ENCODE measurements at places on chromosomes 11 and 22. TPM values are rescaled to one million over a fixed set of nuclear protein-coding genes. Genes with fewer than 3 reads are reported as not detected.

SLC1A2 gene
- 0.38 TPM for total RNA-seq

- DNase-seq: no peak
These were observed 12.7 kb upstream of the IL2RB start for GRCh38 chr22:37162221-37163095.

- no peak for DNase-seq
These were observed 8.9 kb upstream of the MUC15 start for GRCh38 chr11:26580929-26581328.

DNA sequence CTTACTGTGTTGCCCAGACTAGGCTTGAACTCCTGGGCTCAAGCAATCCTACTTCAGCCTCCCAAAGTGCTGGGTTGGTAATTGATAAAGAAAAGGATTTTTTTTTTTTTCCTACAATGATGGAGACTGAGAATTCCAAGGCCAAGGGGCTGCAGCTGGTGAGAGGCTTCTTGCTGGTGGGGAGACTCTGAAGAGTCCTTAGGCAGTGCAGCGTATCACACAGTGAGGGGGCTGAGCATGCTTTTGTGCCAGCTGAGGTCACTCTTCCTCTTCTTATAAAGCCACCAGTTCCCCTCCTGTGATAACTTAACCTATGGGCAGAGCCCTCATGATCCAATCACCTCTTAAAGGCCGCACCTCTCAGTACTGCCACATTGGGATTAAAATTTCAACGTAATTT lies 28.2 kb upstream of the CCDC81 start:
- no peak for DNase-seq

TRIM29 gene
- not detected for total RNA-seq

DNA sequence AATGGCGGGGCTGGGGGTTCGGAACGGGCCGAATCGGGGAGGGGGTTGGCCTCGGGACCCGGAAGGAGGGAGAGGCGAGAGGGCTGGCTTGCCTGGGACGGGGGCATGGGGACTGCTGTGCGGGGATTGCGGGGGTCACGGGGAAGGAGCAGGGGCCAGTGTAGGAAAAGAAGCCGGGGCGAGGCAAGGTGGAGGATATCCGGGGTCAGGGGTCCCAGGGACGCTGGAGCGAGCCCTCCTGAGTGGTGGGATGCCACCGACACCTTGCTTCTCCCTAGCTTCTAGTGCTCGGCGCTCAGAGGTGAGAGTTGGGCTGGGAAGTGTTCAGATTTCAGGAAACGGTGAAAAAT lies 426 bp upstream of the GDPD5 start:
- no peak for DNase-seq

DNA sequence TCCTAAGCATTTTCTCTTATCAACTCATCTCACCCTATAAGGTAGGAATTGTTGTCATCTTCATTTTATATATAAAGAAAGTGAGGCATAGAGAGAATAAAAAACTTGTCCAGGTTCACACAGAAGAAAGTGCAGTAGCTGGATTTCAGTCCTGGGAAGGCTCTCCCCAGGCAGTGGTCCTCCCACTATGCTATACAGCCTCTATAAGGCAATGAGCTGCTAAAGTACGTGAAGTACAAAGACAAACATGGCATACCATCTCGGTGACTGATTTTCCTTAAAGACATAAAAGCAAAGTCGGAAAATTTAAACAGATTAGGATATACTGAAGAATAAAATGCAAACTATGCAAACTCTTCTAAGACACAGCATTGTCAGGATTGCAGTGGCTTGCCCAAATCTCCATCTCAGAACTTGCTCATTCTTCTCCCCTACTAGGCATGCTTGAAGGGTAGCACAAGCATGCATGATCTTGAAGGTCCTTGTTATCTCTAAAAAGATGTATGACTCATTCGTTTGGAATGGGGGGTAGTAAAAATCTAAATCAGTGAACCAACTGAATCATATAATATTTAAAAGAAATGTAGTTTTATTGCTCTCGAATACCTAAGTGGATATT lies 97.8 kb upstream of the CSNK2A3 start:
- DNase-seq: no peak

CYB5R3 gene
- total RNA-seq: 193 TPM

All from LHCN-M2 (cell line).